ENCODE measurements at places on chromosomes 6 and 20.

DNA sequence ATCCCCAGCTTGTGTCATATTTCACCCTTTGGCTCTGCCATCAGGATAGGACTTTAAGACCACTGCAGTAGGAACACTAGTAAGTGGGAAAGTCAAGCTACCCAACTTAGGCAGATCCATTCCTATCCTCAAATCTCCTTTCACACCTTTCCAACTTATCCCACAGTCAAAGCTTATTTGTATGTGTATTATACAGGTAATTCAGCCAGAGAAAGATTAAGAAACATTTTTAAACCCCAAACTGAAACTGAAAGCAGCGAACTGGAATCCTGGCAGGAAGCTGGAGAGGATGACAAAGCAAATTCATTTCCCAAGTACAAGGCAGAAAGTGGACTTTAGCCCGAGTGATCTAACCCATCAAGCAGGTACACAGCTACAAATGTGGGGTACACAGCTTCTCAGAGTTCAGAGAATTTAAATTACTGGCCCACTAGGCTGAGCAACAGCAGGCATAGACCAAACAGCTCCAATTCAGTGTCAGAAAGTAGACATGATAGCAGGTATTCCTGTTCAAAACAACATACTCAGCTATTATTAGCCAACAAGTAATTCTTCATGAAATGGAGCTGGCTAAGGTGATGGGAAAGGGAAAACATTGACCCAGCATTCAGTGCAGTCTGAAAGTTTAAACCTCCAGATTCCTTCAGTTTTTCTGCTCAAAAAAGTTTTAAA lies 39.1 kb downstream of the ILRUN start:
- DNase-seq: no peak

DNA sequence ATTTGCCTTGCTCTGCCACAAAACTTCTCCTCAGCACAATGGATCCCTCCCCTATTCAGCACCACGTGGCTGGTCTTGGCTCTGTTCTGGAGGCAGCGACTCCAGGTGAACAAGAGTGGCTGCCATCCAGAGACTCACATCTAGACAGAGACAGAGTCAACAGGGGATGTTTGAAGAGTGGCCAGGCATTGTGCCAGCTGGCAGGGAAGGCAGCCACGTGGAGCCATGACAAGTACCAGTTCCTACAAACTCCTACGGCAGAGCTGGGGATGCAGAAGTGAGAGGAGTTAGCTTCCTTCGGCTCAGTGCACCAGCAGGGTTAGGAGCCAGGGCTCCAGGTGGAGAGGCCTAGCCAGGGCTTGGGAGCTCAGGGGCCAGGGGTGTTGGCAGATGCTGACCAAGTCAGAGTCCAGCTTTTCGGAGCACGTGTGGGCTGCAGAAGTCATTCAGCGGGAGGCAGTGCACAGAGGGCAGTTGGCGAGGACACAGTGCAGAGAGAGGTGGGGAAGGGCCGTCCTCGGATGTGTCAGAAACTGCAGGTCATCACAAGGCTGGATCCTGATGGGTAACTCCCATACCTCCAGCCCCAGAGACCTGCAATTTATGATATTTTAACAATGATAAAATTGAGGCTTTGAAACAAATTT lies 171.7 kb upstream of the PDE10A start:
- DNase-seq: no peak

DNA sequence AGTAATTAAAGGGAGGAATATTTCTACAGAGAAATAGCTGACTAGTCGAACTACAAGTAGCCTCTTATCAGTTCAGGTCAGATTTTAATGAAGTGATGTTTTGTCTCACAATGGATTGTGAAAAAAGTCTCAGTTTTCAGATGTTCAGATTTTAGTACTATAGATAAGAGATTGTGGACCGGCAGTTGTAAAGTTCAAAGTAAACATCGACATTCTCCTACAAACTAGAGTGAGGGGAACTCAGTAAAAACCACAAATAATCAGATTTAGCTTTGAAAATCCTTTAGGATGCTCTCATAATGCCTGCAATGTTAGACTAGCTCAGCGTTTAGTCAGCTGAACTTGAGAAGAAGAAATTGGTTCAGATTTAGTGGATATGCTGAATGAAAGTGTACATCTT lies 39.9 kb downstream of the RCAN2 start:
- no peak for DNase-seq

DNA sequence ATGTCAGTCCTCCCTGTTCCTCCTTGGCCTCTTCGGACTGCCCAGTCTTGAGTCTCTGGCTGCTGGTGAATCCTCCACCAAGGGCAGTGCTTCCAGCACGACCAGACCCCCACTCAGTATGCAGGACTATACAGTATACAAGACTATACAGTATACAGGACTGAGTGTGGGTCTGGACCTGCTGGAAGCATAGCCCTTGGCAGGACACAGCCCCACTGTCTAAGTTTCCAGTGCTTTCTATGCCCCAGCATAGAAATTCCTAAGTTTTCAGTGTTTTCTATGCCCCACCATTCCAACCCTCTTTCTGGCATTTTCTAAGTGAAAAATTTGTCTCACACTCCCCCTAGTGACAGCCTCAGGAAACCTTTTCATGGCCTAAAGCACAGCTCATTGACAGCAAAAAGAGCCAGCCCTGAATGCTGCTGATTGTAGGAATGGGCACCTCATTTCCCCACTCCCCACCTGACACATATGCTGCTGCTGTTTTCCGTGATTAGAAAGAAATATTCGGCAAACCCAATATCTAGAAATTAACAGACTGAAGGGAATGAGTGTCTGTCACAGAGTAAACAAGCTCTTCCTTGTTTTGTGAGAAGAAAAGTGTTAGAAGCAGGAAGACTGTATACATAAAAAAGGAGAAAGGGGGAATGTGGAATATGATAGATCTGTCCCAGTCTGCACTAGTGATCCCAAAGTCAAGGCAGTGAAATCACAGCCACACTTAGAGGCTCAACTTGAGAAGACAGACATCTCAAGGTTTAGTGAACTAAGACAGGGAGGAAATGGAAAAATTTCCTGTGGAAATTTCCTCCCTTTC lies 206.9 kb downstream of the IBTK start:
- DNase-seq: no peak

DNA sequence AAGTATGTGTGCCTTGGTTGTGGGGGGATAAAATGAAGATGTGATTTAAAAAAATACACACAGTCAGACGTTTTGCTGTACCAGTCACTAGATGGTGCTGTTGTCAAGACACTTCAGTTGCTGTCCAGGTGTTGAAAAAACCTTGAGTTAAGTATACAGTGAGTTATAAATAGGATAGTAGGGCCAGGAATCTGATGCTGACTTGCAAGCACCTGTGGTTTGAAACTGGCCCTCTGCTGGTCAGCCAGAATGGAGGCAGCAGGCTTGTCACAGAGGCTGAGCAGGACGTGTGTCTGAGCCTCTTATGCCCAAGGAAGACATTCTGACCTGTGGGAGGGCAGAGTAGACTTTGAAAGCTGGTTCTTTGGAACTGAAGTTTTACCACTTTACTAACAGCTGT lies 27.8 kb downstream of the RNF8 start:
- peak; percentile 39 for DNase-seq

GRCh38 chr6:131394768-131395432 lies 178.1 kb upstream of the ARG1 start:
- no peak for DNase-seq

DNA sequence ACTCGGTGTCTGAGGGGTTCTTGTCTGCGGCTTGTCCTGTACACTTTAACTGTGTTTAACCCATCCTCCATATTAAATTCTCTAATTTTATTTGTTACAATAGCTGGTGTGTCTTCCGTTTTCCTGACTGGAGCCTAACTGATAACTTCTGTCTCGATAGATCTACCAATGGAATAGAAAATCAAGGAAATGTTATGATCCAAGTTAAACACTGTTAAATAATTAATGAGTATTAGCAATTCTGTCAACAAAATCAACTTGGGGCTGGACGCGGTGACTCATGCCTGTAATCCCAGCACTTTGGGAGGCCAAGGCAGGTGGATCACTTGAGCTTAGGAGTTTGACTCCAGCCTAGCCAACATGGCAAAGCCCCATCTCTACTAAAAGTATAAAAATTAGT lies 81.7 kb downstream of the DNAH8 start:
- no peak for DNase-seq

GRCh38 chr20:62049342-62050165 lies 16.1 kb downstream of the TAF4 start:
- DNase-seq: no peak

DNA sequence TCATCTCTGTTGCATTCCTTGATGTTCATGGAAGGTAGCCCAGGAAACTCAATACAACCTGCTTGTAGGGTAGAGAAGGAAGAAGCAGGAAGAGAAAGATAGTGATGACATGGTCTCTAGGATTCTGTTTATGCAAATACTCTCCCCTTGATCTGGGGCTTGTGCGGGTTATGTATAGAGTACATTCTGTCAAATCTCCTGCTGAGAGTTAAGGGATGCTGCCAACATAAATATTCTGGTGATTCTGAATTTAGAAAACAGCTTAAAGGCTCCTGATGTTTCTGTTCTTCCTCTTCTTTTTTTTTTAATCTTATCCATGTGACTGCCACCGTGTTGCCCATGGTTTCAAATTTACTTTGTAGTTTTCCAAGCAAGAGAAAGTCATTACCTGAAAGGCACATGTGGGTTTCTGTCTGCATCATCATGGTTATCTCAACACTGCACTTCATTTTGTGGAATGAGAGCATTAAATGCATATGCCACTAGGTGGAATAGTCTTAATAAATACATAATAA lies 150.6 kb downstream of the RPS12 start:
- no peak for DNase-seq

GRCh38 chr20:9507544-9508239 lies 6.7 kb upstream of the LAMP5 start:
- DNase-seq: no peak

DNA sequence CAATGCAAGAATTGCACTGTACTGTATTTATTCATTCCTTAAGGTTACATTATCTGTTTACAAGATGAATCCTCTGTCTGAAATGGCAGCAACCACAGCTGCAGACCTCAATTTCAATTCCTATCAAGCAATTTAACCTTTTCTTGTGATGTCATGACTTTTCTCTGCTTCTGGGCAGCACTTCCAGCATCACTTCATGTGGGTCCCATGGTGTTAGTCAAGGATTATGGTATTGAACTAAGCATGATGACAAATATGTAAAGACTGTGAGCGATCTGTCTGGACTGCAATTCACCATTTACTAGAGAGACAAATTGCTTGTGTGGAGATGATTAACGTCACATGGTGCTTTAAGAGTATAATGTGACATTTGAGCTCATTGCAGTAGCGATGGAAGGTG lies 90.5 kb upstream of the CCN2 start:
- no peak for DNase-seq

- DNase-seq: peak; percentile 6
Measured at GRCh38 chr6:19925533-19925932, 88.4 kb downstream of the ID4 start.

- no peak for DNase-seq
Measured at GRCh38 chr20:44245977-44246376, 1.1 kb upstream of the GDAP1L1 start.

DNA sequence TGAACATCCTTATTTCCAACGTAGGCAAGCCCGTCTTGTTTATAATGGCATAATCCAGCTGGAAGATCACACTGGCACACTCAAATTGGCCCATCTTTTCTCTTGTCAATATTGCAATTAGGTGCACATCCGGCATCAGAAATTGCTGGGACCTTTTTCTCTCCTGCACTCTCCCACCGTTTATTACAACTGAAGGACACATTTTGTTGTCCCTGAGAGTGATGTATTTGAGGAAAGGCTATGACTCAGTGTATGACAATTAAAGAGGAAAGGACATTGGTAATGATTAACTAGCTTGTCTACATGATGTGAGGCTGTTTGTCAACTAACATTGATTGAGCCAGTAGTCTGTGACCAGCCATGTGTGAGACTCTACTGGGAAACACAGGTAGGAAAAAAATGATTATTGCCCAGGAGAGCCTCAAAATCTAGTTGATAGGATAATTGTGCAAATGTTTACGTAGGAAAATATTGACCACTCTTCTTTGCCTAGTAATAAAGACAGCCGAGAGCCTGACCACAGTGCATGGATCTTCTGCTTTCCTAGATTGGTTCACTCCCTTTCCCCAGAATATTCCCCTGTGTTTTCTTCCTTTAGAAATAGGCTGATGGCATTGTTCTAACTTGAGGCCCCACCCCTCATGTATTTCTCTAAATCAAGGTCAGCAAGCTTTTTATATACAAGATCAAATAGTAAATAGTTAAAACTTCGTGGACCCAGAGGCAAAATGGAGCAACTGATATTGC lies 230.0 kb upstream of the BTBD3 start:
- DNase-seq: no peak

DNA sequence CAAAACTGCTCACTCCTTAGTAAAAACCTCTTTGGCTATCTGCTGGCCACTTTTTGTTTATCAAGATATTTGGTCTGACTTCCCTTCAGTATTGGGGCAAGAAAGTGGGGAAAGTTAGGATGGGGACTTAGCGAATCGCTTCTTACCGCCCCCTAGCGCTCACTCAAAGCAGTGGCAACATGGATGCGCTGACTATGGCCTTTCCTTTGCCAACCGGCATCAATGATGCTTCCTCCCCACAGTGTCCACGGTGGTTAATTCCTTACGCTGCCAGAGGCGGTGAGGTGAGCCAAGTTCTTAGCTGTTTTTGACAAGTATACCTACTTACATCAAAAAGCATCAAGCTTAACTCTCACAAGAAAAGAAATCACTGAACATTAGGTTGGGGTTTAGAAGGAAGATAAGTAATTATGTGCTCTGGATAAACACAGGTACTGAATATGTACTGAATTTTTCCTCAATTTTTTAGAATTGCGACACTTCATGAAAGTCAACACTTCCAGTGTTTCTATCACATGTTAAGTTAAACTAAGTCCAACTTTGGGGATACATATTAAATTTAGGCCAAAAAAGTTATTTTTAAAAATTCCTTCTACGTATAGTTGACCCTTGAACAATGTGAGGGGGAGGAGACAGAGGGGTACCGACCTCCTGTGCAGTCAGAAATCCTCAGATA lies 86.7 kb downstream of the GMDS start:
- DNase-seq: no peak

DNA sequence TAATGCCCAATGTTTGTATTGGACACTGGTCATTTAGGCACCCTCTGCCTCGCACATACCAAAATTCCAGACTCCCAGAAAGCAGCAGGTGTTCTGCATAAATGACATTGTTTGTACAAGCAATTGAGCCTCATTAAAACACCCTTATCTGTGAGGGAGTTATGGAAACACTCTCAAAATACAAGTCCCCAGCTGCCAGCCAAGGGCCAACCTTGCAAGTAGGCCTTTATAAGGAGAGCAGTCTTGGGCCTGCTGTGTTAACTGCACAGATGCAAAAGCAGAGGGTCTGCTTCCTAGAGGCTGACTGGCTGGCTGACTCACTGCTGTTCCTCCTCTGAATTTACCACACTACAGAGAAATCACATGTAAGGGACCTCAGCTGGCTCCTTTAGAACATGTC lies 150.4 kb upstream of the HMGN3 start:
- no peak for DNase-seq

DNA sequence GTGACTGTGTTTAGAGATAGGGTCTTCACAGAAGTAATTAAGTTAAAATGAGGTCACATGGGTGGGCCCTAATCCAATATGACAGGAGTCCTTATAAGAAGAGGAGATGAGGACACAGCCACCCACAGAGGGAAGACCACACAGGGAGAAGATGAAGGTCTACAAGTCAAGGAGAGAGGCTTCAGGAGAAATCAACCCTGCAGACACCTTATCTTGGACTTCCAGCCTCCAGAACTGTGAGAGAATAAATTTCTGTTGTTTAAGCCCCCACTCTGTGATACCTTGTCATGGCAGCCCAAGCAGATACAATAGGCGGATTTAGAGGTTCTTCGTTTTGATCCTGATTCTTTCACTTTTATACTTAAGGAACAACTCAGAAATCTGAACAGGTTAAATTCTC lies 63.5 kb upstream of the NEDD9 start:
- DNase-seq: no peak

Measured in GM06990 (cell line).